ENCODE measurements at places on chromosomes 6 and 20. TPM values are rescaled to one million over a fixed set of nuclear protein-coding genes. Genes with fewer than 3 reads are reported as not detected.

DNA sequence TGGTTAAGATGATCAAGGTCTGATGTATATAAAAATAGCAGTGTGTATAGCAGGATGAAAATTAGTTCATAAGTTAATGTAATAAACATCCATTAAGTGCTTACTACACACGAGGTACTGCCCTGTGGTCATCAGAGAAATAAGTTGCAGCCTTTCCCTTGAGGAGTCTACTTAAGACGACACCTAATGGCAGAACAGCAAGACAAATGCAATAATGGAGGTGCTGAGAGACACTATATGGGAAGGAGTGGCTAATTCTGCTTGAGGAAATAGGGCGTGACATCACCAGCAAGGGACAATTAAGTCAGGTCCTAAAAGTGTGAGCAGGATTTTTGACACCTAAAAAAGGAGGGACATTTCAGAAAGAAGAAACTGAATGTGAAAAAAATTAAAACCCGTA lies 75.2 kb downstream of the BACH2 start:
- peaks cover 12% of the 10 kb centered on the region for H3K4me1 ChIP-seq
- no peaks in the 10 kb centered on the region for H3K36me3 ChIP-seq
- H3K4me3 ChIP-seq: no peak overlapping the region
- H3K27ac ChIP-seq: no peak overlapping the region

DNA sequence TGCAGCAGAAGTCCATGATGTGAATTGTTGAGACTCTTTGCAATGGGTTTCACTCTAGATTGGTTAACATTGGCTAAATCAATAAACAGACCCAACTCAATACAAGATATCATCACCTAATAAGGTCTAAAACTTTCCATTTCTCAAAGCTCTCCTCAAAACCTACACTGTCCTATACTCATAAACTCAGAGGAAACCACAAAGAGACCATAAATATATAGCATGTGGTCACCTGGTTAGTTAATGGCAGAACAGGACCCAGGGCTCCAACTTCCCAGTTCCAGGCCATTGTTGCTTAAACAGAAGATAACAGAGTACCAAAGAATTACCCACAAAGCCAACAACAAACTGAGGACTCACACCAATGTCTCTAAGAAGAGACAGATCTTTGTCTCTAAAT lies 12.0 kb downstream of the RTN4IP1 start:
- no peaks in the 10 kb centered on the region for H3K27me3 ChIP-seq
- peaks cover 23% of the 10 kb centered on the region for H3K4me1 ChIP-seq
- H3K36me3 ChIP-seq: peaks cover 18% of the 10 kb centered on the region
- no peak for DNase-seq
- no peak overlapping the region for H3K4me3 ChIP-seq

Gene PSORS1C1
- not detected for polyA plus RNA-seq

Gene RSPH9
- 1.4 TPM for polyA plus RNA-seq

Gene CRIP3
- polyA plus RNA-seq: not detected

Gene ULBP2
- not detected for polyA plus RNA-seq

Data from CD4-positive, CD25-positive, alpha-beta regulatory T cell (primary cell).